ENCODE measurements at places on chromosomes 4 and X.

- DNase-seq = no peak
Observed at GRCh38 chr4:181687116-181687515, 556.1 kb upstream of the TENM3 start.

DNA sequence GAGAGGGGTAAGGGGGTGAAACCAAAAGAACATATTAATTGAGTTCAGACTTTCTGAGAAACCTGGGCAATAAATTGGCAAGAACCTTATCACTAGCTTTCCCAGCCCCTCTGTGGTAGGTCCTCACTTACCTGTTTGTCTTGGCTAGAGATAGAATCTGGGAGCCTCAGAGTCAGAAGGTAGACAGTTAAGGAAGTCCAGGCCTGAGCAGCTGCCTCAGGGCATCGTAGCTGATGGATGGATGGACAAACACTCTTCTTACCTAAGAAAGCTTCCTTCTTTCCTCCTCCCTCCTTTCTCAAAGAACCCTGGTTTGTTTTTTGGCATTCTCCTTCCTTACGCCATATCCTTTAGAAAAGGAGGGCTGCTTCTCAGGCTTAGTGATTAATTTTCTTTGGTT, 24.4 kb downstream of the FRAS1 start:
- no peak for DNase-seq

DNA sequence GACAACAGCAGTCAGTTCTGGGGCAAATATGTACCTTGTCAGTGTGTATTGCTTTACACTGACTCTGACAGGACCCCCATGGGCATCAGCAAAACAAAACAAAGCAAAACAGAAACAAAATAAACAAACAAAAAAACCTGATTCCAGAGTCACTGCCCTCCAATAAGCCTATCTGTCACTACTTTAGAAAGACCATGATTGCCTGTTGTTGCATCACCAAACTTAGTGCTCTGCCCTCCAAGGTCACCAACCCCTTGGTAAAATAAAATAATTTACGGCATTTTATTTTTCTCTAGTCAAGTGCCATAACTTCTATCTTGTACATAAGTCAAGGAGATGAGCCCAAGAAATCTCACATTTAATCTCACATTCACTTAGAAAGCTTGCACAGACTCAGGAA, 120.9 kb upstream of the ADAMTS3 start:
- DNase-seq = no peak

GRCh38 chr4:5746829-5747737, 36.1 kb downstream of the EVC start:
- no peak for DNase-seq

GRCh38 chr4:5884796-5885195, 8.1 kb downstream of the CRMP1 start:
- DNase-seq = no peak

DNA sequence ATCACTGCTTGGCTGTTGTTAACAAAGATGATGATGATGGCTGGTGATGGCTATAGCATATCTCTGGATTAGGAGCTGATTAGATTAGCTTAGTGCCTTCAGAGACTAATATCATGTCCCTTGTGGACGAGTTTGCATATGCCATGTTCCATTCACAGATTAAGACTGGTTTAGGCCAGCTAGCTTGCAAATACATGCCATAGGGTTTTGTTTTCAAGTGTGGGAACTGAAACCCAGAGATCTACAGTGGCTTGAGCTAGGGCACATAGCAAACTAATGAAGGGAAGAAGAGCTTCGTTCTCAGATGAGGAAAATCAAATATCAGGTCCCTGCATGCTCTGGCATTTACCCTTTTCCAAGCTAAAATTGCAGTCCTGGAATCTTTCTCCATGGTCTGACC, 492.3 kb downstream of the MAGEE1 start:
- no peak for DNase-seq

DNA sequence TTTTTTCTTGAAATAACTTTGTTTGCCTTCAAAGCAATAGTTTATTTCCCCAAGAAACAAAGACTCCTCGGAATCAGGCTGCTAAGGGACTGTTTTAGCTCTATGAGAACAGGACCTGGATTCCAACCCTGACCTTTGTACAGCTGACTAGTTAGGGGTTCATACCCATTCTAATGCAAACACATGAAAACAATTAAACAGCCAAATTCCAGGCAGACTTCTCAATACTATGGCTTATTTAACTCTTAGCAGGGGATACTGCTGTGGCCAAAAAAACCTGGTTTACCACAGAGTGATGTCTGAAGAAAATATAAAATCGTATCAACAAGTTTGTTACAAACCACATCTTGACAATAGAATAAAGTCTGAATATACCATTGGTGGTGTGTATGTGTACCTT, 129.6 kb upstream of the INTU start:
- no peak for DNase-seq
